ENCODE measurements at places on chromosomes 1 and 21. TPM values are rescaled to one million over a fixed set of nuclear protein-coding genes. Genes with fewer than 3 reads are reported as not detected.
A peak's percentile ranks its signal among the peaks of the same experiment; 100 is the strongest.

The OXCT2 gene
- total RNA-seq = 2.9 TPM

The IL24 gene
- total RNA-seq = 3.9 TPM

The XCL2 gene
- total RNA-seq = 15.7 TPM

The RGS16 gene
- total RNA-seq = 73.3 TPM

The SLC16A4 gene
- 0.44 TPM for total RNA-seq

The JUN gene
- total RNA-seq = 40.5 TPM

The ADGRL2 gene
- total RNA-seq = not detected

The HEATR1 gene
- 45.2 TPM for total RNA-seq

The NR0B2 gene
- total RNA-seq = not detected

The LRP8 gene
- 36.5 TPM for total RNA-seq

DNA sequence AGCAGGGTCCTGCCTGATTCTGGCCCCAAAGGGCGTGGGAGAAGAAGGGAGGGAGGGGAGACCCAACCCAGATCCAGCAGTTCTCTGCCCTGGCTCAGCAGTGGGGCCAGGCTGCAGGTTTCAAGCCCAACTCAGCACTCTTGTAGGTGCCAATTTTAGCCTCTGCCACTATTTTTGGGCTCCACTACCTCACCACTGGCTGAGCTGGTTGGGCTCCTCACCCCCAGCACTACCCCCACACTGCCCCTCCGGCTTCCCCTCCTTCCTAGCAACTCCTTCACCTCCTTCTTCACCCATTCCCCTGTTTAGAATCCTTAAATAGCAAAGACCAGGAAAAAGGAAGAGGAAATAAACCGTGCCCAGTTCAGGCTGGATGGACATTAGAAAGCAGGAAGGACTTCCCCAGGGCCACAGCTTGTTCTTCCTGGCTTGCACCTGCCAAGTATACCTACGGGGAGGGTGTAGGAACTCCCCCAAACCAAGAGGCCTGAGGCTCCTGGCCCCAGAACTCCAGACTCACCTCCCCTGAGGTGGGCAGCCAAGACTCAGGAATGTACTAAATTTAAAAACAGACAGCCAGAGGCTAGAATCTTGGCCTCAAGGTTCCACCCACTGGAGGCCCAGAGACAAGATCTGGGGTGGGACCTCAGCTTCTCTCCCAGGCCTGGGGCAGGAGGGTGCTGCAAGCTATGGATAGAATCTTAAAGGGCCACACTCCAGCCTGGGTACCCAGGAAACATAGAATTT lies 1.4 kb upstream of the ARHGEF2 start:
- peaks cover 66% of the 10 kb centered on the region for H3K4me1 ChIP-seq
- no peak for DNase-seq
- peaks cover 15% of the 10 kb centered on the region for H3K36me3 ChIP-seq
- no peaks in the 10 kb centered on the region for H3K27me3 ChIP-seq

GRCh38 chr1:203128716-203129500 lies 1.4 kb downstream of the ADORA1 start:
- no peak overlapping the region for H3K27ac ChIP-seq
- peaks cover 46% of the 10 kb centered on the region for H3K27me3 ChIP-seq
- no peaks in the 10 kb centered on the region for H3K36me3 ChIP-seq
- H3K4me3 ChIP-seq = peak overlapping the region; percentile 38

DNA sequence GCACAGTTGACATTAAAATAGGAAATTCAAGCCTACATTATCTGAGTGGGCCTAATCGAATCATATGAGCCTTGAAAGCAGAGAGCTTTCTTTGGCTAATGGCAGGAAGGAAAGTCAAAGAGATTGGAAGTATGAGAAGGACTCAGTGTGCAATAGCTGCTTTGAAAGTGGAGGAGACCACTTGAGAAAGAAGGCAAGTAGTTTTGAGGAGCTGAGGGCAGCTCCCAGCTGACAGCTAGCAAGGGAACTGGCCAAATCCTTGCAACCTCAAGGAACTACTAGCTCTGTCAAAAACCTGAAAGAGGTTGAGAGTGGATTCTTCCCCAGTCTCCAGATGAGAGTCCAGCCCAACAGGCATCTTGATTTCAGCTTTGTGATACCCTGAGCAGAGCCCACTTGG lies 149.0 kb upstream of the CACYBP start:
- H3K4me3 ChIP-seq = no peak overlapping the region
- no peak for DNase-seq
- no peaks in the 10 kb centered on the region for H3K36me3 ChIP-seq
- no peak overlapping the region for H3K27ac ChIP-seq

DNA sequence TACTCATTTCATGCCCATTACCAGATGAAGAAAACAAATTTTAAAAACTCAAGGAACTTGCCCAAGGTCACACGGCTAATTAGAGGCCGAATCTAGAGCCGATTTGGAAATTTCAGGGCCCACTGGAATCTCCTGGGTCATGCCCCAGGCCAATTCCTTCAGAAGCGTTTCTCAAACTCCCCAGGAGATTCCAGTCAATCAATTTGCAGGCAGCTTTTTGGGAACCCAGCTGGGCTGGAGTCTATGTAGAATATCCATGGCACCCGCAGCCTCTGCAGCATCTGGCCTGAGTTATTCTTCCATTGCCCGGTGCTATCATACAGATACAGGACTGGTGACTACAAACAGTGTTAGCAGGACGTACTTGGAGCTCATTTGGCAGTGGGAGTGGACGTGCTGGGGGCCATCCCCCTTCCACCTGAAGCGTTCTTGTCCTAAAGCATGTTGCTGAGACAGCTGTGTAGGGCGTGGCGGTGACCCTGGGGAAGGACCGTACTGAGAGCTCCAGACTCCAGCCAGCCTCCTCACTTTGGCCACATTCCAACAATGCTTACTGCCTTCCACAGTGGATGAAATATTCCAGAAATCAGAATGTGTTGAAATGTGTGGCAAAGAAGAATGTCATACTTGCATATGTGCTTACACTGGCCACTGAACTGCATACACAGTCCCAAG lies 38.3 kb downstream of the ABCG1 start:
- no peaks in the 10 kb centered on the region for H3K27me3 ChIP-seq
- peaks cover 38% of the 10 kb centered on the region for H3K4me1 ChIP-seq
- no peaks in the 10 kb centered on the region for H3K36me3 ChIP-seq
- no peak for DNase-seq

GRCh38 chr1:2587071-2587859 lies 688 bp downstream of the PRXL2B start:
- H3K36me3 ChIP-seq = peaks cover 2% of the 10 kb centered on the region
- peaks cover 29% of the 10 kb centered on the region for H3K4me1 ChIP-seq
- DNase-seq = peak; percentile 47
- H3K4me3 ChIP-seq = peak overlapping the region; percentile 92
- H3K27me3 ChIP-seq = no peaks in the 10 kb centered on the region

GRCh38 chr1:221727146-221728036 lies 14.5 kb downstream of the DUSP10 start:
- no peaks in the 10 kb centered on the region for H3K27me3 ChIP-seq
- H3K4me3 ChIP-seq = peak overlapping the region; percentile 95
- no peak for DNase-seq
- H3K36me3 ChIP-seq = peaks cover 18% of the 10 kb centered on the region
- H3K27ac ChIP-seq = peak overlapping the region; percentile 52

- H3K4me3 ChIP-seq = no peak overlapping the region
- H3K27me3 ChIP-seq = peaks cover 20% of the 10 kb centered on the region
These were observed 7.7 kb upstream of the GIPC2 start for GRCh38 chr1:78038071-78038470.

DNA sequence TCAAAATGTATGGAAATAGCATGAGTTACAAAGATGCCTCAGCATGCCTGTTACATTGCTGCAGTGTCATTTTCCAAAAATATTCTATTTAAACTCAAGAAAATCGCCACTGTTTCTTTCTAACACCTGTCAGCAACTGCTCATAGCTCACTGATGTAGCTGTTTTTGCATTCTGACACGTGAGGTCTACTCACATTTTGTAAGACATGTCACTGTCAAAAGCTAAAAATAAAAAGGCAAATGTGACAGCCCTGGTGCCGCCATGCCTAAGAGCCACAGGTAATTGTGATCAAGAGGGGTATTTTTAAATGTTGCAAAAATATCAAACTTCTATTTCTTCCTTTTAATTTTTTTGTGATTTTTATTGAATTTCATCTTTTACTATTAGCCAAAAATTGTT lies 556.2 kb upstream of the TMPRSS15 start:
- no peak overlapping the region for H3K27ac ChIP-seq
- H3K4me3 ChIP-seq = no peak overlapping the region
- no peaks in the 10 kb centered on the region for H3K27me3 ChIP-seq
- no peak for DNase-seq
- H3K4me1 ChIP-seq = no peaks in the 10 kb centered on the region
- no peaks in the 10 kb centered on the region for H3K36me3 ChIP-seq

DNA sequence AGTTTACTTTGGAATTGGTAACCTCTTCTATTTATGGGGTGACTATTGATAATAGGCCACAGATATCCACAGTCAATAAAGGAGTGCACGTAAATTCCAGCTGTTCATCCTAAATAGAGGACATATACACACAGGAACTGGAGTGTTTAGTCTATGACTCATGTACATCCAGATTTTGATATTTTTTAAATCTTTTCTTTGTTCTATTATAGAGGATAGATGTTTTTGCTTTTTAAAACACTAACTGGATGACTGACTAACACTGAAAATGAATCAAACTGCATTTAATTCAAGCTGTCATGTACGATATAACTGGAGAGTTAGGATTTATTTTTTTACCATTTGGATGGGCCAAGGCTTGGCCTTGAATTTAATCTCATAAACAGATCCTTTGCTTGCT lies 45.9 kb downstream of the RGL1 start:
- H3K4me1 ChIP-seq = peaks cover 3% of the 10 kb centered on the region
- H3K27me3 ChIP-seq = no peaks in the 10 kb centered on the region
- no peak overlapping the region for H3K27ac ChIP-seq
- H3K36me3 ChIP-seq = no peaks in the 10 kb centered on the region
- no peak overlapping the region for H3K4me3 ChIP-seq

- H3K36me3 ChIP-seq = peaks cover 18% of the 10 kb centered on the region
- peak overlapping the region; percentile 57 for H3K4me3 ChIP-seq
- DNase-seq = no peak
- no peak overlapping the region for H3K27ac ChIP-seq
- peaks cover 22% of the 10 kb centered on the region for H3K4me1 ChIP-seq
- H3K27me3 ChIP-seq = no peaks in the 10 kb centered on the region
These were observed 1.4 kb downstream of the GOLPH3L start for GRCh38 chr1:150695561-150695960.

DNA sequence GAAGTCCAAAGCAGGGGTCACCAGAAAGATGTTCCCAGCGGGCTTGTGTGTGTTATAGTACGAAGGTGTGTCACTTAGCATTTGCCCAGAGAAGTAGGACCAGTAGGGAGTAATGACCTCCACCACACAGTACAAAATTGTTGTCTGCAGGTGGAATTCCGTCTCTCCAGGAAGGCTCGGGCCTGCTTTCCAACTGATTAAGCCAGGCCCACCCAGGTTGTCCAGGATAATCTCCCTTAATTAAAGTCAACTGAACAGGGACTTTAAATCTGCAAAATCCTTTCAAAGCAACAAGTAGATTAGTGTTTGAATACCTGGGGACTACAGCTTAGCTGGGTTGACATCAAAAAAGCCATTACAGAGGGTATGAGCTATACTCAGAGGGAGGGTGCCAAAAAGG lies 131.3 kb downstream of the BACH1 start:
- no peak overlapping the region for H3K4me3 ChIP-seq
- no peaks in the 10 kb centered on the region for H3K27me3 ChIP-seq

DNA sequence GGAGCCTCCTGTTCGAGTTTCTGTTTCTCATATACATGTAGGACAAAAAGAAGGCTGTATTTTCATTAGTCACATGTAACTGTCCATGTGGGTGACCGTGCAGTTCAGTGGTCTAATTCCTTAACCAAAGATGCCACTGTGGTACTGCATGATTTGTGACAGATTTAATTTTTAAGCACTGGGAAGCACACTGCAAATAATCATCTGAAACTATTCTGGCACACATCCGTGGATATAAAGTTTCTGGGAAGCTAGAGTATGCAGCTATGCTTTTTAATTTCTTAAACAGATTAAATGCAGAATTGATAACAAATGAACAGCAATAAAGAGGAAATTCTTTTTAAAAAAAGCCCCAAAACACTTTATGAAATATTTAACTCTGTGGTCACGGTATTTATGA lies 254.8 kb downstream of the LMO4 start:
- H3K4me1 ChIP-seq = no peaks in the 10 kb centered on the region
- H3K4me3 ChIP-seq = no peak overlapping the region
- no peak for DNase-seq
- no peak overlapping the region for H3K27ac ChIP-seq
- H3K36me3 ChIP-seq = no peaks in the 10 kb centered on the region

DNA sequence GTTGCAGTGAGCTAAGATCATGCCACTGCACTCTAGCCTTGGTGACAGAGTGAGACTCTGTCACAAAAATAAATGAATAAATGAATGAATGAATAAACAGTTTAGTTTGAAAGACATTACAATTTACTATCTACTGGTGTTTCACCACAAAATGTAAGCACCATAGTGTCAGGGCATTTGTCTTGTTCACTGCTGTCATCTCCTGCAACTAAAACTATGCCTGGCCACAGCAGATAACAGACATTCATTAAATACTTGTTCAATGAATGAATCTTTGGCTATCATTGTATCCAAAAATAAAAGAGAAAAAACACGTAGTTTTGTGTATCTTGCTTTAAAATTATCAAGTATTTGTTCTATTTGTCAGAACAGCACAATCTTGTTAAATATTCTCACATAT lies 32.5 kb downstream of the SASS6 start:
- no peaks in the 10 kb centered on the region for H3K27me3 ChIP-seq
- no peak for DNase-seq
- no peak overlapping the region for H3K4me3 ChIP-seq
- no peak overlapping the region for H3K27ac ChIP-seq
- H3K4me1 ChIP-seq = no peaks in the 10 kb centered on the region

GRCh38 chr1:96253246-96254035 lies 468.1 kb upstream of the PTBP2 start:
- no peak for DNase-seq
- H3K36me3 ChIP-seq = no peaks in the 10 kb centered on the region
- no peaks in the 10 kb centered on the region for H3K4me1 ChIP-seq
- H3K4me3 ChIP-seq = no peak overlapping the region

DNA sequence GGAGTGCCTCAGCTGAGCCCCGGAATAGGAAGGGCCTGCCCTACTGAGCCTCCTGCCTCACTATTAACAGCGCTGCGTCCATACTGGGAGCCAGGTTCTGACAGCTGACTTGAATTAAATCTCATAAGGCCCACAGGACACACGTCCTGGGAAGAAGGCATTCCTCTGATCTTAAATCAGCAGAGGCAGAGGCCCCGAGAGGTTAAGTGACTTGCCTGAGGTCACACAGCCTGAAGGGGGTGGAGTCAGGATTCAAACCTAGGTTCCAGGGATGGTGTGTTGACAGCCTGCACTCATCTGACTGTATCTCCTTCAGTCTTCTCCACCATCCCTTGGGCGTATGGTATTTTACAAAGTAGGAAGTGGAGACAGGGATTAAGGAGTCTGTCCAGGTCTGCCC lies 79.8 kb downstream of the AJAP1 start:
- H3K4me3 ChIP-seq = no peak overlapping the region
- H3K27ac ChIP-seq = no peak overlapping the region
- H3K36me3 ChIP-seq = peaks cover 1% of the 10 kb centered on the region

GRCh38 chr21:26810266-26810665 lies 34.9 kb downstream of the ADAMTS1 start:
- no peak for DNase-seq
- H3K27ac ChIP-seq = no peak overlapping the region
- no peaks in the 10 kb centered on the region for H3K36me3 ChIP-seq
- H3K4me1 ChIP-seq = no peaks in the 10 kb centered on the region
- peaks cover 4% of the 10 kb centered on the region for H3K27me3 ChIP-seq
